Peyer's patch (tissue), 4 donors: ENCODE measurements at places on chromosomes 5 and 9. TPM values are rescaled to one million over a fixed set of nuclear protein-coding genes. Genes with fewer than 3 reads are reported as not detected.

GRCh38 chr9:88658311-88658822 is 123.4 kb downstream of the NXNL2 start:
- no peak for DNase-seq

GRCh38 chr9:7147121-7148090 is 389.6 kb downstream of the KDM4C start:
- DNase-seq = no peak

DNA sequence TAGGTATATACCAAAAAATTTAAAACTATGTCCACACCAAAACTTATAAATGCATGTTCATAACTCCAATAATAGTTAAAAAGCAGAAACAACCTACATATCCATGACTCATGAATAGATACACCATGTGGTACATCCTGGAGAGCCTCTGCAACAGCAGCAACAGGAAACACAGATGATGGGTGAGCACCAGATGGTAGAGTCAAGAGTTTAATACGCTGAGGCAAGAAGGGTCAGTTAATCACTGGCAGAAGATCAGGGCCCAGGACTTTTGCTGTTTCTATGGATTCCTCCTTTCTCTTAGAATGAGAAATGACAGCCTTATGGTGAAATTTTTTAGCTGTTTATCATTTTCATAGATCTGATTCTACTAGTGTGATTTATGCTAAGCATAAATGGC is 351.8 kb upstream of the ADAMTSL1 start:
- no peak for DNase-seq

- DNase-seq = no peak
These were observed 129.5 kb downstream of the NIPBL start for GRCh38 chr5:37005946-37006540.

DNA sequence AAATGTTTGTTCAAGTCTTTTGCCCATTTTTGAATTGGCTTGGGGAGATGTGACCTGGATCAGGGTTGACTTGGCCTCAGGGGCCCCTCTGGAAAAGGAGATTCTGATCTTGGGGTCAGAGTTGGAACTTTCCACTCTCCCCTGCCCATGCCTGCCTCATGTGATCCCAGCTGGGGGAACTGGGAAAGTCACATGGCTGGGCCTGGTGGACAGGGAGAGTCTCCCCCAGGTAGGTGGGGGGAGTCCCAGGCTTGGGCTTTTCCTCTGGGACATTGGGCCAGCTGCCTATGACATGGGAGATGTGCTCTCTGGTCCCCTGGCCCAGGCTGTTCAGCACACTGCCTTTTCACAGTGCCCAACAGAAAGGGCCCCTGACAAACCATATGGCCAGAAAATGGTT is 60.7 kb downstream of the NDST1 start:
- DNase-seq = no peak

Gene DOCK2
- total RNA-seq = 15.5 TPM

DNA sequence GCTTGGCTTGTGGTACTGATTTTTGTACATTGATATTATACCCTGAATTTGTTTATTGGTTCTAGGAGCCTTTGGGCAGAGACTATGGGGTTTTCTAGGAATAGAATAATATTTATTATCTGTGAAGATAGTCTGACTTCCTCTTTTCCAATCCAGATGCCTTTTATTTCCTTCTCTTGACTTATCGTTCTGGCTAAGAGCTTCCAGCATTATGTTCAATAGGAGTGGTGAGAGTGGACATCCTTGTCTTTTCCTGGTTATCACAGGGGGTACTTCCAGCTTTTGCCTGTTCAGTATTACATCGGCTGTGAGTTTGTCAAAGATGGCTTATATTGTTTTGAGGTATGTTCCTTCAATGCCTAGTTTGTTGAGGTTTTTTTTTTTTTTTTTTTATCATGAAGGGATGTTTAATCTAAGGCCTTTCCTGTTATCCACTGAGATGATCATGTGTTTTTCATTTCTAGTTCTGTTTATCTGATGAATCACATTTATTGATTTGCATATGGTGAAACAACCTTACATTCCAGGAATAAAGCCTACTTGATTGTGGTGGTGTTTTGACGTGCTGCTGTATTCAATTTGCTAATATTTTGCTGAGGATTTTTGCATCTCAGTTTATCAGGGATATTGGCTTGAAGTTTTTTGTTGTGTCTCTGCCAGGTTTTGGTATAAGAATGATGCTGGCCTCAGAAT is 77.5 kb downstream of the CERT1 start:
- no peak for DNase-seq

- no peak for DNase-seq
These were observed 196.5 kb downstream of the MED10 start for GRCh38 chr5:6181871-6182270.

DNA sequence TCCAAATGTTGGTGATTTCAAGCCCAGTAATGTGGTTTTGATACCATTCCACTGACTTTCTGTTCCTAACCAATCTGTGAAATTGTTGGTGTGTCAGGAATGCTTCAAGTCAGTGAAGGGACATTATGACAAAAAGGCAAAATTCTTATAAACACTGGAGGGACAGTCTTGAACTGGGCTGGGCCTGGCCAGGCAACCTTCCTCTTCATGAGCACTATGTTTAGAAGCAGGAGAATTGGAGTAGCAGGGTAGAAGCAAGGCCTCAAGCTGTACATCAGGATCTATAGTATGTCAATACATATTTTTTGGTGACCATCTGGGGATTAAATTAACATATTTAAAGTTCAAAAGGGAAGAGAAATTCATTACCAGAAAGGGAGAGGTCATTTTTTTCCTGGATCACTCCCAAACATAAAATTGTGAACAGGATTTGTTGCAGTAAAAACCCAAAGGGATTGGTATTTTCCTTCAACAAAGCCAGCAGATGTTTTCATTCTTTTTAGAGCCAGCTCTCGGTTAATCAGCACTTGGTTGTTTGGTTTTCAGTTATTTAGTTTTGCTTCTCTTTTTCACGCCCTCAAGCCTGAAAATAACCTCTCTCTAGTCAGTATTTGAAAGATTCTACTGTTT is 77.9 kb upstream of the PIK3R1 start:
- DNase-seq = no peak

DNA sequence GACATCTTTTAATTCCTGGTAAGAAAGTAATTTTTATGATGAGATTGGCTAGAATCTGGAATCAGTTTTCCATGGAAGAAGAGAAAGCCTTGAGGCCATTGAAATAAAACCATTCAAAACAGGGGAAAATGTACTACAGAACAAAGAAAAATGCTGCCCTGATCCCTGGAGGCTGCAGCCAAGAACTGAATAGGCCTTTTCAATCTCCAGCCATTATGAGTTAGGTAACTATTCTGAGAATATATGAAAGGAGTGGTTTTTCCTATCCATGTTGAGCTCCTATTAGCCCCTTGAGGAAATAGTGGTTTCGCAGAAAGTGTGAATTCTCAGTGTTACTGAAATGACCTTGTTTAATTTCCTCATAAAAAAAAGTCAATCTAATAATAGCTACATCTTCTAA is 408.5 kb upstream of the GRAMD2B start:
- DNase-seq = no peak

Gene SLC6A7
- 12.3 TPM for total RNA-seq

DNA sequence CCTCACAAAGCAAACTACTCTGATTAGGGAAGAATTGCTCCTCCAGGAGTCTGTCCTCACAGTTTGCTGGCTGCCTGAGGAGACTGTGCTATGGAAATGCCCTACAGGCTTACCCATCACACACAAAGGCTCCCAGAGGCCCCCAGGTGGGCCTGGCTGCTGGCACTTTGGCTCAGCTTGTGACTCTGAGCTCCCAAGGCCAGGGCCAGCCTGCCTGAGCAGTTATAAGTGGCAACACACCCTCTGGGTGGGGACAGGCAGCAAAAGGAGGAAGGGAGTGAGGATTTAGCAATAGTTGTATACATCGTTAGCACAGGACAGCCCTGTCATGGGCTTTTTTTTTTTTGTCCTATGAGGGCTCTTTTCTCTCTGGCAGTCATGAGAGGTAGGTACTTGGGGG is 103.5 kb downstream of the DAPK1 start:
- peak; percentile 65 for DNase-seq

Gene CXCL14
- 24.7 TPM for total RNA-seq

Gene CDH9
- not detected for total RNA-seq
